Left forelimb (tissue), 1 donor: ENCODE measurements at places on chromosomes 12 and 14.

GRCh38 chr12:110807640-110808039 is 39.1 kb upstream of the CCDC63 start:
- no peak for DNase-seq

GRCh38 chr14:54639611-54640010 is 72.7 kb downstream of the SAMD4A start:
- DNase-seq = no peak

DNA sequence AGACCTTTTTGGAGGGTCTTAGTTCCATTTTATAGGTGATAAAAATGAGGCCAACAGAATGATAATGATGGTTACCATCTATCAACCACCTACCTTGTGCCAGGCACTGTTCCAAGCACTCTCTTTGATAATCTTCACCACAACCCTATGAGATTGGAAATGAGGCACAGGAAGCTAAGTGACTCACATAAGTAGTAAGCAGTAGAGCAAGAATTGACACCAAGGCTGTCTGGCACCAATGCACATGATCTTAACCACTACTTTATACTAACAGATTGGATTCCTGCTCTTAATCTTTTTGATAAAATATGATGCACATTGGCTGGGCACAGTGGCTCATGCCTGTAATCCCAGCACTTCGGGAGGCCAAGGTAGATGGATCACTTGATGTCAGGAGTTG is 91.4 kb downstream of the DRAM1 start:
- no peak for DNase-seq

DNA sequence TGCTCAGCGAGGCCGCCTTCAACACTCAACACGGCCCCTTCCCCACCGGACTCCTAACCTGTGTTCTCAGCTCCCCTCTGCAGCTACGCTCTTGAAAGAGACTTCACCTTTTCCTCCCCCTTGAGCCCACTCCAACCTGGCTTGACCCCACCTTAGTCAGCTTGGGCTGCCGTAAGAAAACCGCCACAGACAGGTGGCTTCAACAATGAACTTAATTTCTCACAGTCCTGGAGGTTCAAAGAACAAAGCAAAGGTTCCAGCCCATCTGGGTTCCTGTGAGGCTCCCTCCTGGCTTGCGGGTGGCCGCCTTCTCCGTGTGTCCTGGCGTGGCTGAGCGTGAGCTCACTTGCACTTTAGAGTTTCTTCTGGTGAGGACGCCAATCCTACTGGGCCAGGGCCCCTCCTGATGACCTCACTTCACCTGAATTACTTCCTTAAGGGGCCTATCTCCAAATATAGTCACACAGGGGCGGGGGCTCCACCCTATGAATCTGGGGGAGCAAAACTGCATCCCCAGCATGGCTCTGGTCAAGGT is 138.8 kb downstream of the CALM1 start:
- DNase-seq = no peak

DNA sequence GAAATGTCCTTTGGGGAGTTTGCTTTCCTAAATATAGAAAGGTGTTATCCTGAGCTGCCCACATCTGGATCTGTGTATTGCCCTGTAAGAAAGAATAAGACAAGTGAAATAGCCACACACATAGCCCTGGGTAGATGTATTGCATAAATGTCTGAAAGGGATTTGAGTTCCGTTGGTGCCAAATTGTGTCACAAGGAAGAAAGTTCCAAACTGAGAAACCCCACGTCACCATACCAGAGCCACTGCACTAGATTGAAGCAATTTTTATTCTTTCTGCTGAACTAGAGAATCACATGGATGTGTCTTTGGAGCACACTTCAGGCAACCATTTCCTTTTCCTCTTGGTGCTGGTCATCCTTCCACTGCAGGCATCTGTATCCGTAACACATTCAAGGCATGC is 5.0 kb downstream of the RNASE9 start:
- DNase-seq = no peak

- DNase-seq = no peak
These were observed 4.6 kb upstream of the ALX1 start for GRCh38 chr12:85275374-85275773.
